ENCODE measurements at places on chromosomes 5 and 9.

GRCh38 chr9:7402334-7403027 is 397.1 kb downstream of the DMAC1 start:
- DNase-seq: no peak

GRCh38 chr9:105093685-105094084 is 150.8 kb upstream of the SLC44A1 start:
- DNase-seq: no peak

DNA sequence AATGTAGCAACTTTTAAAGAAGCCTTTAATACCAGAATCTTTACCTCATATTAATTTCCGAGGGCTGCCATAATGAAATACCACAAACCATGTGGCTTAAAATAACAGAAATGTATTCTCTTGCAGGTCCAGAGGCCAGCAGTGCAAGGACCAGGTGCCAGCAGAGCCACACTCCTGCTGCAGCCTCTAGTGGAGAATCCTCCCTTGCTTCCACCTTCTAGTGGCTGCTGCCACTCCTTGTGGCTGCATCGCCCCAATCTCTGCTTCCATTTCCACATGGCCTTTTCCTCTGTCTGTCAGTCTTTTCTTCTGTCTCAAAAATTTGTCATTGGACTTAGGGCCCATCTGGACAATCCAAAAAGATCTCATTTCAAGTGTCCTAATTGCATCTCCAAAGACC is 401.5 kb downstream of the EFNA5 start:
- no peak for DNase-seq

- DNase-seq: no peak
Observed at GRCh38 chr5:113231653-113232000, 203.2 kb downstream of the TSSK1B start.

DNA sequence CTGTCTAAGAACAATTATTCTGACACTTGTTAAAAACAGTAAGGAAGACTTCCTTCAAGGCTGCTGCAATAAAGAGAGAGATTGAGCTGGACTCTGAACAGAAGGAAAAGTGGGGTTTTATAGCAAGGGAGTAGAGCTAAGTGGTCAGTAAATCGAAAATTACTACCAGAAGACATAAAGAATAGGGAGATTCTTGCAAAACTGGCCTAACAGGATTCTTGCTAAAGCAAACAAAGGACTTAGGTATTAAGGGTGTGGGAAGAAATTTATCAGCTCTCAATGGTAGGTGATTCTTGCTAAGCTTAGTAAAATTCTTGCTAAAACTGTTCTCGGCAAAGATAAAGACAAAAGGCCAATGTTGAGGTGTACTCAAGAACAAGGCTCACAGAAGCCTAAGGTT is 300.5 kb downstream of the SLCO4C1 start:
- no peak for DNase-seq

- no peak for DNase-seq
Observed at GRCh38 chr9:83435301-83435700, 102.9 kb downstream of the FRMD3 start.

GRCh38 chr9:116789081-116789480 is 102.0 kb downstream of the TRIM32 start:
- DNase-seq: no peak

Data from mesothelial cell of epicardium (in vitro differentiated cells).